ENCODE measurements at places on chromosomes 2 and 18. TPM values are rescaled to one million over a fixed set of nuclear protein-coding genes. Genes with fewer than 3 reads are reported as not detected.

Gene AQP12A
- not detected for polyA plus RNA-seq

Gene PJVK
- polyA plus RNA-seq: 1.3 TPM

Gene REEP1
- 0.24 TPM for polyA plus RNA-seq

Gene DSC2
- polyA plus RNA-seq: under 0.01 TPM

Gene NDUFV2
- 65.7 TPM for polyA plus RNA-seq

DNA sequence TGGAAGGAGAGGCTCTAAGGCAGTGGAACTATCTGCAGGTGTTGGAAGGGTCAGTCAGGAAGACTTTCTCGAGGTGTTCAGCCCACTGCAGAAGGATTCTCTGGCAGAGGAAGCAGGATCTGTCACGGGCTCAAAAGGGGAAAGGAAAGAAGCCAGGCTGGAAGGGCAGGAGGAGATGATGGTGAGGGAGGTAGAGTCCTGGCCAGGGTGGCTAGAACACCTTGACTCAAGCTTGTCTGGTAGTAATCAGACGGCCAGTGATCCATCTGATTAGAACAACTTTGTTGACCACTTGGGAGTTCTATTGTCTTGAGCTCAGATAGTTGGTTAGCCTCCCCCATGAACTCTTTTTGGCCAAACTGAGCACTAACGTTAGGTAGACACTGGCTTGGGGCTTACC, 9.7 kb upstream of the ATOH8 start:
- DNase-seq: no peak

Measured in endothelial cell of umbilical vein (primary cell).